ENCODE measurements at places on chromosomes 7 and 10. TPM values are rescaled to one million over a fixed set of nuclear protein-coding genes. Genes with fewer than 3 reads are reported as not detected.

Gene CLDN3
- total RNA-seq = 566 TPM

Gene CCDC7
- total RNA-seq = 15.9 TPM

Gene TRIL
- 0.52 TPM for total RNA-seq

Gene DEPP1
- 13.4 TPM for total RNA-seq

Gene AGAP5
- total RNA-seq = 8.0 TPM

DNA sequence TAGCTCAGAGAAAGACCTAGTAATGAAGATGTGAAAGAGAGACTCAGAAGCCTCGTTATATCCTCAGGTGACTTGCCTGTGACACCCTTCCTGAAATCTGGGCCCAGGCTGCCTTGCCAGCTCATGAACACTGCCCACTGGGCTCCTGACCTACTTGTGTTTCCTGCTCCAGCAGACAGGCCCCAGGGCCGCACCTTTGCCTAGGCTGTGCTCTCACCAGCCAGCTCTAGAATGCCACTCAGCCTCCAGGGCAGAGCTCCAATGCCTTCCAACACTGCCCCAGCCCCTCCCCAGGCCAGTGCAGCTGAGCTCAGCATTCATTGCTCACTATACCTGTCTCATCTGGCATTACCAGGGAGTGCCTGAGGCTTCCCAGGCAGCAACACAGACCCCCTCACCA, 94.3 kb downstream of the DLG5 start:
- no peak for DNase-seq

GRCh38 chr10:23001901-23002516, 74.2 kb downstream of the ARMC3 start:
- DNase-seq = no peak

DNA sequence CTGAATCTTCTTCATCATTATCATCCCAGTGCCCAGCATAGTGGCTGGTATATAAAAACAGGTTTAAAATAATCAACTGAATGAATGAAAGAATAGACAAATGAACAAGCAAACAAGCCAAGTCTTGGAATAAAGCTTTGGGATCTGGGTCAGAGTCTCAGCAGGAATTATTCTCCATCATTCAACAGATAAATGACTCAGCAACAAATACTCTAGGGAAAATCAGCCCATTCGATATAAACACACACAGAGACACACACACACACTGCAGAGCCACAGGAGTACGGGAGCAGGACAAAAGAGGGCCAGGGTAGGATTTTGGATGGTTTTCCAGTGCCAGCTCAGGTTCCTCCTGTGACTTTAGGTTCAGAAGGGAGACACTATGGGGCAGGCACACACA, 29.2 kb upstream of the DLX6 start:
- no peak for DNase-seq

DNA sequence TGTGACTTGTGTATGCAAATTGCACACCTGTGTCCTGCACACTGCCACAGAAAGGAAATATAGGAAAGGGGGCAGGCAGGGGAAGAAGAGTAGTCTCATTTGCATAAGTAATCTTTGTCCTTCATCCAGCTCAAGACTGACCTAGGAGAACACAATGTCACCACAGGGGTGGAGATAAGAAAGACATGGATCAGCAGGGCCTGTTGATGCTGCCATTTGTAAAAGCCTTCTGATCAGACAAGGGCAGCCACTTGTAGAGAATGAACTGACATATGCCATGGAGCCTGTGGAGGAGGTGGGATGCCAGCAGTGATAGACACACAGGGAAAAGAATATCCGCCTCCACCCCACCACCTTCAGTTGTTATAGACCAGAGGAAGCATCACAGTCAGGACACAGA, 528.9 kb downstream of the HTR7 start:
- no peak for DNase-seq

- no peak for DNase-seq
Measured at GRCh38 chr10:37124532-37124931, 866 bp upstream of the ANKRD30A start.

DNA sequence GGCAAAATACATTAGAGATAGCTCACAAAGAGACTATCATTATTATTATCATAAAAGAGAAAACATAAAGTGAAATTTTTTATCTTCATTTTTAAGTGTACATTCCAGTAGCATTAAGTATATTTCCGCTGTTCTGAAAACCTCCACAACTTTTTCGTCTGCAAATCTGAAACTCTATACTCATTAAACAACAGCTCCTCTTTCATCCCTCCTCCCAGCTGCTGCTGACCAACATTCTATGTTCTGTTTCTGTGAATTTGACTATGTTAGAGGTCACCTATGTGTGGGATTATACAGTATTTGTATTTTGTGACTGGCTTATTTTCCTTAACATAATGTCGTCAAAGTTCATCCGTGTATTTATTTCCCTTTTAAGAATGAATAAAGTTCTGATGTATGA, 429.3 kb upstream of the TPK1 start:
- DNase-seq = no peak

- no peak for DNase-seq
Measured at GRCh38 chr10:101071267-101071884, 9.6 kb downstream of the KAZALD1 start.

DNA sequence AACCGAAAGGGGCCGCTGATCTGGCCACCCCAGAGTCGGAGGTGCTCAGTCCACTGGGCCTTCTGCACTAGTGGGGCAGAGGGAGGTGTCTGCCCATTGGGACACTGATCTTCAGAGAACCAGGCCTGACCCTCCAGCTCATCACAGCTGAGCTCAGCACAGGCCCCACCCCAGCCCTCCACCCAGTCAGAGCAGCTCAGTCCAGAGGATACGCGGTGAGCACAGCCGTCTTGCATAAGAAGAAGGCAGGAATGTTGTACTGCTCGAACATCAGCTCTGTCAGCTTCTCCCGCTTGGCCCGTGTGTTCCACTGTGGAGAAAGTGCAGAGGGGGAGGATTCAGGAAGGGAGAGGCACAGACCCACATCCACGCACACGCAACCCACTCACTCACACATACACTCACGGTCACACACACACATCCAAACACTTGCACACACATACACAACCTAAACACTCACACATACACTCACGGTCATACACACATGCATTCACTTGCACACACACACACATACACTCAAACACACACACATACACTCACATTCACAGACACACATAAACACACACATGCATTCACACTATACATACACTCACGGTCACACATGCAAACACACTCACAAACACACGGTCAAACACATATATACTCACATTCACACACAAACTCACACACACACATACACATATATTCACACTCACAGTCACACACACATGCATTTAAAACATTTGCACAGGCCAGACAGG, 6.3 kb downstream of the ACTL6B start:
- no peak for DNase-seq

GRCh38 chr7:92135052-92135889, 994 bp upstream of the CYP51A1 start:
- DNase-seq = peak; percentile 45

GRCh38 chr7:149851449-149851848, 13.3 kb downstream of the ZNF862 start:
- DNase-seq = no peak

DNA sequence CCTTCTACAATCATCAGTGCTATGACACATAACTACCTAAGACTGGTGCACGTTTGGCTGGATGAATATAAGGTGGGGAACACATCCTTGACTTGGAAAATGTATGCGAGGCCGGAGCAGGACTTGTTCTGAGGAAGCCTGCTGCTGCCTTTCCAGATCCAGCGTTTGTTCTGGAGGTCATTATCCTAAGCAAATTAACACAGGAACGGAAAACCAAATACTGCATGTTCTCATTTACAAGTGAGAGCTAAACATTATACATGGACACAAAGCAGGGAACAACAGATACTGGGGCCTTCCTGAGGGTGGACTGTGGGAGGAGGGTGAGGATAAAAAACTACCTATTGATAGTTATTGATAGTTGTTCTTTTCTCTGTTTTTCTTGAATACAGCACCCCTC, 10.8 kb upstream of the GALNT11 start:
- DNase-seq = no peak

GRCh38 chr7:66845379-66846095, 75.5 kb upstream of the TMEM248 start:
- no peak for DNase-seq

- DNase-seq = no peak
Measured at GRCh38 chr10:79492839-79493238, 19.5 kb upstream of the EIF5AL1 start.

DNA sequence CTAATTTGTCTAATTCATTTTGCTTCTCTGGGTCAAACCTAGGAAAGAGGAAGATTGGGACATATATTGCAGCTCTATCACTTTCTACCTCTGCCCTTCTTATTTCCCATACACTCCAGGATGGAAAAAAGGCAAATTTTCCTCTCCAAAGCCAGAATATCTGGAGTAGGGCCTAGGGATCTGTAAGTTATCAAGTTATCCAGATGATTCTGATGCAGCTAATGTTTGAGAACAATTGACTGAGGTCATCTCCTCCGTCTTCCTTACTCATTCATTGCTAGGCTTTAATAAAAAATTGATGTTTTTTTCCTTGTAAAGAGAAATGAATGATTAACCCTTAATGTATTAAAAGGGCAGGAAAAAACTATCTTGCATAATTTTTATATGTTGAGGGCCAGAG, 211.9 kb upstream of the GLI3 start:
- no peak for DNase-seq

Gene NUTM2A
- total RNA-seq = 2.8 TPM

DNA sequence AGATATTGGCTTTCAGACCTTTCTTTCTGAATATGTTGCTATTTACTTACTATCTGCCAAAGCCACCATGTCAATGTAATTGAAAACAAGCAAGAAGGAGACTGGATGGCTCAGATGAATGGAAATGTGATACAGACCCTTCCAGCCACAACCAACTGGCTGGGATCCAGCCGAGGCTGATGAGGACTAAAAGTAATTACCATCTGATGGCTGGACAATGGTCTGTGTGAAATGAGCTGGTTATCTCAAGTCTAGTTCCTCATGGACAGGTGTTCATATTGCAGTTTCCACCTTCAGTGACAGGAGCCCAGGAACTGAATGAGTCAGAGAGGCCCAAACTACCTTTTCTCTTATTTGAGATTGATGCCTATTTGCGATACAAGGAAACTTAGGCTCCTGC, 267.5 kb downstream of the GATA3 start:
- DNase-seq = no peak
